ENCODE measurements at places on chromosomes 1 and 21.

DNA sequence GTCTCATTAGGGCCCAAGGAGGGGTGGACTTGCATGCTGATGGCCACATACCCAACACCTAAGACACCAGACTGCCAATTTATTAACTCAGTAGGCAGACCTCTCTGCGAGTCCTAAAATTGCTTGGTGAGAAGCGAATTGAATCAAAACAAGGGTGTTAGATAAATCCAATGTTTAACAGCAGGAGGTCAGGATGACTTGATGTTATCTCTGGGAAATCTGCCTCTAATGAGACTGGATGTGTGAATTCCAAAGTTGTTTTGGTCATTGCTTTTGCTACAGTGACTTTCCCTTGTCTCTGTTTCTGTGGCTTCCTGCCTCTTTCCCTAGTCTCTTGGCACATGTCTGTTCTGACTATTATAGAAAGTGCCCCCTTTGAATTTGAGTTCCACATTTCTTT lies 20.8 kb downstream of the MTR start:
- no peak for DNase-seq

GRCh38 chr1:183592733-183593132 lies 2.5 kb upstream of the NCF2 start:
- DNase-seq = no peak

GRCh38 chr1:11681071-11681771 lies at the start of gene MAD2L2:
MAD2L2 (minus strand) TSS chr1:11681148; CDS start chr1:11680601, 547 bp downstream.
- peak; percentile 98 for DNase-seq

GRCh38 chr21:39111931-39112550 lies 71.2 kb downstream of the PSMG1 start:
- DNase-seq = no peak

DNA sequence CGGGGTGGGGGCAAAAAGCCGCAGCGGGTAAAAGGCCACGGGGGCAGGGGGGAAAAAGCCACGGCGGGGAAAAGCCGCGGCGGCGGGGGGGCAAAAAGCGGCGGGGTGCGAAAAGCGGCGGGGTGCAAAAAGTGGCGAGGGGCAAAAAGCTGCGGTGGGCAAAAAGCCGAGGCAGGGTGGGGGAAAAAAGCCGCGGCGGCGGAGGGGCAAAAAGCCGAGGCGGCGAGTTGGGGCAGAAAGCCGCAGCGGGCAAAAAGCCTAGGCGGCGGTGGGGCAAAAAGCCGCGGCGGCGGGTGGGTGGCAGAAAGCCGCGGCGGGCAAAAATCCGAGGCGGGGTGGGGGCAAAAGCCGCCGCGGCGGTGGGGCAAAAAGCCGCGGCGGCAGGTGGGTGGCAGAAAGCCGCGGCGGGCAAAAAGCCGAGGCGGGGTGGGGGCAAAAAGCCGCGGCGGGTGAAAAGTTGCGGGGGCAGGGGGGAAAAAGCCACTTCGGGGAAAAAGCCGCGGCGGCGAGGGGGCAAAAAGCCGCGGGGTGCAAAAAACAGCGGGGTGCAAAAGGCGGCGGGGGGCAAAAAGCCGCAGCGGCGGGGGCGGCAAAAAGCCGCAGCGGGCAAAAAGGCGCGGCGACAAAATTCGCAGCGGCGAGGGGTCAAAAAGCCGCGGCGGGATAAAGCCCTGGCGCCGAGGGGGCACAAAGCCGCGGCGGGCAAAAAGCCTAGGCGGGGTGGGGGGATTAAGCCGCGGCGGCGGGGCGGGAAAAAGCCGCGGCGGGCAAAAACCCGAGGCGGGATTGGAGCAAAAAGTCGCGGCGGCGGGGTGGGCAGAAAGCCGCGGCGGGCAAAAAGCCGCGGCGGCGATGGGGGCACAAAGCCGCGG lies 3901.2 kb downstream of the SRGAP2C start:
- DNase-seq = no peak

DNA sequence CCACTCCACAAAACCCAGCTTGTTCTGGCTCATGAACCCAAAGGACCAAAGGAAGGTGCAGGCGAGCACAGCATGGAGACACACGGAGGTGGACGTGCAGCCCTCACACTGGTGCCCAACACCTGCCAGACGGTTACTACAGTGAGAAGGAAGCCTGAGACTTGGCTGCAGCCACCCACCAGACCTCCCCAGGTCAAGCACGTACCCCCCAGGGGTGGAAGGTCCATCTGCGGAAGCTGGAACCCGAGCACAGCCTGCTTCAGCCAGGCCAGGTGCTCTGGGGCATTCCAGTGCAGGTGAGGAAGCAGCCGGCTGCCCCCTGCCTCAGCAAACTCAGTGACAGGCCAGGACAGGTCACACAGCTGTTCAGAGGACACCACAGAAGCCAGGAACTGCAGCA lies 16.0 kb upstream of the LSS start:
- no peak for DNase-seq

- no peak for DNase-seq
These were observed 28.6 kb downstream of the TMEM53 start for GRCh38 chr1:44645476-44646244.

- DNase-seq = no peak
These were observed 165.8 kb upstream of the CTTNBP2NL start for GRCh38 chr1:112230232-112230631.

DNA sequence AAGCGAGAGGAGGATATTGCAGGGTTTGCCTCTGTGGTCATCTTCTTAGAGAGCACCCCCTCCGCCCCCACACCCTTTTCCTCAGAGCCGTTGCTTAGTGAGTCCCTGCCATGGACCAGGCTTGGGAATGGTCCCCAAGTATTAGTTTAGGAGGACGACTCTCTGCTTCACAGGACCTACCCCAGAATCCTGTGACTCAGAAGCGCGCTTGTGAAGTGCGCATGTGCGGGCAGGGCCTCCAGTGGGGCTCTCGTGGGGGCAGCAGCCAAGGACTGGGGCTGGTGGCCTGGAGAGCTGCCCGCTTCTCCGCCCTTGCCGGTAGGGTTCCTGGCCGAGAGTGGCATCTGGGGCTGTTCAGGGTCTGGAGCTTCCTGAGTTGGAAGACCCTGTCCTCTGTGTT lies 37.3 kb upstream of the HMGN1 start:
- DNase-seq = no peak

DNA sequence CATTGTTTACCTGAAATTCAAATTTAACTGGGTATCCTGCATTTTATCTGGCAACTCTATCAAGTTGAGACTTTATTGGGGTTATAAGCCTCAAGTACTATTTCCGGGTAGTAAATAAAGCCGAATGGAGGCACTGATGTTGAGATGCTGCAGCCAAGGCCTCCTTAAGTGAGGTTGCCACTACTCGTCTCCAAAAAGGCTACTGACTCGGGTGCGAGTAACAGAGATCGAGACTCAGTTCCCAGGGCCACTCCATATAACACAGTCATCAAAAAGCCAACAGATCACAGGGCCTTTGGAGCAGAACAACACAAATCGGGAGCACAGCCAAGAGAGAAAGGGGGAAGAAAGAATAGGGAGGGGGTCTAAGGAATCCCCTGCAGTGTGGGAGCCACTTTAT lies 524 bp downstream of the COPA start:
- no peak for DNase-seq

All from GM12891 (cell line).